ENCODE measurements at places on chromosomes 11 and 22.

DNA sequence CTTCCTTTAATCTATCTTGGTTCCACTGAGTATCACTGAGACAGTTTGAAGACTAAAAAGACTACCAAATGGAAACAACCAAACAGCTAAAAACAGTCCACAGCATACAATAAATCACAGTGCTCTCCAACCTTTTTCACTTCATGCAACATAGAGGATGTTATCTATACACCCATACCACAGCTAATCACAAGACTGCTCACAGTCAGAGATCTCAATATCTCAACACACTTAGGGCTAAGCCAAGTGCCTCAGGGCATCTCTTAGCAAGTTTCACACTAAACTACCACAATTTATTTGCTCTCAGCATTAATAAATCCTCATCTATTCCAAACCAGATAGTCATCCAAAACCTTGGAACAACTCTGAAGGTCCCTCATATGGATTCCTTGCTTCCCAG, 129.4 kb downstream of the SBF2 start:
- DNase-seq, result no peak

- peak; percentile 76 for DNase-seq
Observed at GRCh38 chr22:31141551-31141950, 1.2 kb upstream of the PLA2G3 start.

GRCh38 chr11:110755941-110756340, 43.7 kb upstream of the ARHGAP20 start:
- DNase-seq, result no peak

GRCh38 chr22:37229805-37230672, 14.0 kb downstream of the RAC2 start:
- DNase-seq, result peak; percentile 89

- DNase-seq, result peak; percentile 51
Observed at GRCh38 chr22:37165940-37166674, 16.4 kb upstream of the IL2RB start.

DNA sequence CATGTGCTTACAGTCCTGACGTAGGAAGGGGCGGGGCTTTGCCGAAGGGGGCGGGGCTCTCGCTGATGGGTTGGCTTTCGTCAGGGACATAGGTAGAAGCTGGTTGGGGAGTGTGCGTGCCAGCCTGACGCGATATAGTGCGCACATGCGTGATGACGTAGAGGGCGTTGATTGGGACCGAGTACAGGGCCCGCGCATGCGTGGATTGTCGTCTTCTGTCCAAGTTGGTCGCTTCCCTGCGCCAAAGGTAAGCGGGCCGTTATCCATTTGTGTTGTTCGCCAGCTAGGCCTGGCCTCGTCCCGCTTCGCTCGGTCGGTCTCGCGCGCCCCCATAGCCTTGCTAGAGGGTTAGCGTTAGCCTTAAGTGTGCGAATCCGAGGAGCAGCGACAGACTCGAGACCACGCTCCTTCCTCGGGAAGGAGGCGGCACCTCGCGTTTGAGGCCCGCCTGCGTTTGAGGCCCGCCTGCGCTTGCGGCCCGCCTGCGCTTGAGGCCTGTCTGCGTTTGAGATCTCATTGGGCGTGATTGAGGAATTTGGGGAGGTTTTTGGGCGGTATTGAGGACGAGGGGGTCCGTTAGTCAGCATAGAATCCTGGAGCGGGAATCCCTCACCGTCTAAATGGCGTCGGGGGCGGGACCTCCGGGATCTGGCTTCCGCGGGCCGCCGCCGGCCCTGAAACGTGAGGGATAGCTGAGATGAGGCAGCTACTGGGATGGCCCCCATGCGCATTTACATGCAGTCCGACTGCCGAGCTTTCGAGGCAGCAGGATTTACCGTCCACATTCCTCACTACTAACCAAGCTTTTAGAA, at the start of gene XRCC6:
TSS of gene XRCC6 (plus strand) at position 197 of the 812 bp plus-strand sequence. CDS start 710 bp downstream, outside the sequence.
- DNase-seq, result peak; percentile 99

DNA sequence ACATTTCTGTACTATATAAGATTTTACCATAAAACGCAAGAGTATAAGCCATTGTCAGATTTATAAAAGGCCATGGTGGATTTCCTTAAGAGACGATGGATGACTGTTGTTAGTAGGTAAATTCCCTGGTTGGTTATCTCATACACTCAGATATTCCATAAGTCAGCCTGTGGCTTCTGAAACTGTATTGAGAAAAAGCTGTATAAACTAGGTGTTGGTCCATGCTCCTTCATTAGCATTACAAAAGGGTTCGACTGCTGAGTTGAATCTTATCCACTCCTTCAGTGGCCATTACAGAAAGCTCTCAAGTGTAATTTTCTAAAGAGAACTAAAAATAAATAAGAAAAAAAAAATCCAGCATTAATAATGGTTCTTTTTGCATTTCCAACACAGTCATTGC, 5.3 kb downstream of the GRAP2 start:
- DNase-seq, result no peak

DNA sequence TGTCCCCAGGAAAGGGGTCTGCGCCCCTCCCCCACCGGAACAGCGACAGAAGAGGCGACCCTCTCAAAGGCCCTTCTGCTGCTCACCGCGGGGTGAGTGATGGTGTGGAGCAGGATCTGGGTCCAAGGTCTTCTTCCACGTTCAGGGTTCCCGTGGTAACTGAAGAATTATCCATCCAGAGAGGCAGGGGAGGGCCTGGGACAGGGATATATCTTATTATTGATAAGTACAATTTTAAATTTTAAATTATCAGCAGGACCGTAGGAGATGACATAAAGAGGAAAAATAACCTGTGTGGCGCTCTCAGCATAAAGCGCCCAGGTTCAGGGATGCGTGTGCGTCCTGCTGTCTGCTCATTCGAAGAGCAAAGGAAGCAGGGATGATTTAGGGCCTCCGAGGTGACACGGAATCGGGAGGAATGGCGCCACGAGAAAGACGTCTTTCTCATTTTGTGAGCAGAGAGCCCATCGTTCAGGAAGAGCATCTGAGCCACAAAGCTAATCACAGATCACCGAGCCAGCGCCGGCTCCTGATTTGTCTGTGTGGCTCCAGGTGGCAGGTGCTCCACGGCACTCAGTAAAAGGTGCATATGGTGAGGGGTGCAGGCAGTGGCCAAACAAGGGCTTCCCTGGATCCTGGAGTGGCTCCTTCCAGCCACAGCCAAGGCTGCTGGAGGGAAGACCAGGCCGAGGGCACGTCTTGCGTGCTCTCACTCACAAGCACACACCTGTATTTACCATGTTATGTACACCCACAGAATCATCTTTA, 19.3 kb downstream of the KRTAP5-5 start:
- peak; percentile 34 for DNase-seq

DNA sequence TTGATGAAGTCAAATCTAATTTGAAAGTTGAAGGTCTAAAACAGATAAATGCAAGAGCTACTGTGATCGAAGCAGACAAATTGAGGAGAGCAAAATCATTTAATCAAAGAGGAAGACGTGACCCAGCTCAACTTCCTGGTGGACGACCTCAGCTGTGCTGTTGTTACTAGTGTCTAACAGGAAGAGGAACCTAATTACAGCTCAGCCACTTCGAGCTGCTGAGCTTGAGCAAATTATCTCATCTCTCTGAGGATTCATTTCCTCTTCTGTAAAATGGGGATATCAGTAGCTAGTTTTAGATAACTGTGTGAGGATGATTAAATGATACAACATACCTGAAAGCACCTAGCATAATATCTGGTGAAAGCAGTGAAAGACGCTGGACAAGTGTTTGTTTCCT, 48.6 kb upstream of the OLFML1 start:
- no peak for DNase-seq

- DNase-seq, result peak; percentile 77
Observed at GRCh38 chr11:77590194-77590782, 535 bp downstream of the AQP11 start.

DNA sequence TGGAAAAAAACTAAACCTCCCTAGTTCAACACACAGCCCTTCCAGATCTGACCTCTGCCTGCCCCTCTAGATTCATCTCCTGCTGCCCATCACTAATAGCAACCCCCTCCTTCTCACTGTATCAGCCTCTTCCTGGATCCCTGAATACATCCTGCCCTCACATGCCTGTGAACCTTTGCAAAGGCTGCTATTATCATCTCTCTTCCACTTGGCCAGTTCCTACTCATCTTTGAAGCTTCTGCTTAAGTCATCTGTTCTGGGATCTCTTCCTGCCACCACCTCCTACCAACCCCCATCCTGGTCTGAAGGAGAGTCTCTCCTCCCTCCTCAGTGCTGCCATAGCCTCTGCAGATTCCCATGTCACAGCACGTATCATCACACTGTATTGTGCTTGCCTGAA, 38.0 kb upstream of the AMOTL1 start:
- no peak for DNase-seq

GRCh38 chr11:123580557-123581275, 73.7 kb downstream of the SCN3B start:
- peak; percentile 96 for DNase-seq

- no peak for DNase-seq
Observed at GRCh38 chr11:61082931-61083531, 19.3 kb upstream of the CD5 start.

Data from osteoblast (primary cell).